ENCODE measurements at places on chromosomes 16 and 17.

- DNase-seq: no peak
Measured at GRCh38 chr17:29847527-29848400, 82.3 kb downstream of the SSH2 start.

GRCh38 chr16:25707982-25708583 lies 16.3 kb downstream of the HS3ST4 start:
- DNase-seq: peak; percentile 77

DNA sequence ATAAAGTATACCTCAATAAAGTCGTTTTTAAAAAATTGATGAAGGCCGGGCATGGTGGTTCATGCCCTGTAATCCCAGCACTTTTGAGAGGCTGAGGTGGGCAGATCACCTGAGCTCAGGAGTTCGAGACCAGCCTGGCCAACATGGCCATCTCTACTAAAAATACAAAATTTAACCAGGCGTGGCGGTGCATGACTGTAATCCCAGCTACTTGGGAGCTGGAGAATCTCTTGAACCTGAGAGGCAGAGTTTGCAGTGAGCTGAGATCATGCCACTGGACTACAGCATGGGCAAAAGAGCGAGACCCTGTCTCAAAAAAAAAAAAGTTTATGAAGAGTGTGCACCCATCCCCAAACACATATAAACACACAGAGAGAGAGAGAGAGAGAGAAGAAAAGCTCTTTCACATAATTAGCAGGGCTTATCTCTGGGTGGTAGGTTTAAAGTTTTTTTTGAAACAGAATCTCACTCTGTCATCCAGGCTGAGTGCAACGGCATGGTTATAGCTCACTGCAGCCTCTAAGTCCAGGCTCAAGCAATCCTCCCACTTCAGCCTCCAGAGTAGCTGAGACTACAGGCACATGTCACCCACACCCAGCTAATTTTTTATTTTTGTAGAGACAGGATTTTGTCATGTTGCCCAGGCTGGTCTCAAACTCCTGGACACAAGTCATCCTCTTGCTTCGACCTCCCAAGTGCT lies 3.0 kb downstream of the SREBF1 start:
- no peak for DNase-seq

GRCh38 chr16:2752850-2753732 lies 653 bp downstream of the SRRM2 start:
- DNase-seq: peak; percentile 90

DNA sequence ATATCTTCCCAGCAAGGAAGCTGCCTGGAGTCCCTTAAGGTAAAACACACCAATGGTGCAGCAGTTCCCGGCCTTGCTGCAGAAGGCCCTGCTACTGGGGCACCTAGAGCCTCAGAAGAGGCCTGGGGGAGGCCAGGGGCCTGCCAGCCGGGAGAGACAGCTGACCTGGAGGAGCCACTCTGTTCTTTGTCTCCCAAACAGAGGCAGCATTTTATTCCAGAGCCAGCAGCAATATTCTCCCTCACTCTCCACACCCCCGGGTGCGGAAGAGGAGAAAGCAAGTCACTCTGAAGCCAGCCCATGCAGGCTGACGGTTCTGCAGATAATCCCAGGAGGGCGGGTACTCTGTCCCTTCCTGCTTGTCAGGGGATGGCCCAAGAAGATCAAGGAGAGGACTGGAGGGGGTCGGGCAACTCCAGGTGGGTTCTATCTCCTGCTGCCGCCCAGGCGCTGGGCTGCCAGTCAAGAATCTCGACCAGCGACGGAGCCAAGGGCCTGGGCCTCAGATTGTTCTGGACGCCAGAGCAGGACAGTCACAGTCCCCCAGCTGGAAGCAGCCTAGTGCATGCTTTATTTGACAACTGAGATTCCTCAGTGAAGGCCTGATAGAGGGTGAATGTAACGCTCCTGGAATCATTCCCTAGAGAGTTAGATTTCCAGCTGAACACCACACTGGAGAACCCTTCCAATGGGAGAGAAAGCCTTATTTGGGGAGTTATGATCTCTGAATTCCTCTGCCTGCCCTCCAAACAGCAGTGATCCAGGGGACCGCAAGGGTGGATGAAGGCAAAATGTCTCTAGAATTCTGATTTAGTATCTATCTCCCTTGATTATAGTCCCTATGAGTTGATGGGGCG lies 1.1 kb upstream of the KIFC3 start:
- DNase-seq: peak; percentile 54

GRCh38 chr16:62363501-62363900 lies 327.3 kb upstream of the CDH8 start:
- peak; percentile 41 for DNase-seq

GRCh38 chr17:82808921-82809905 lies 30.6 kb downstream of the ZNF750 start:
- DNase-seq: no peak

DNA sequence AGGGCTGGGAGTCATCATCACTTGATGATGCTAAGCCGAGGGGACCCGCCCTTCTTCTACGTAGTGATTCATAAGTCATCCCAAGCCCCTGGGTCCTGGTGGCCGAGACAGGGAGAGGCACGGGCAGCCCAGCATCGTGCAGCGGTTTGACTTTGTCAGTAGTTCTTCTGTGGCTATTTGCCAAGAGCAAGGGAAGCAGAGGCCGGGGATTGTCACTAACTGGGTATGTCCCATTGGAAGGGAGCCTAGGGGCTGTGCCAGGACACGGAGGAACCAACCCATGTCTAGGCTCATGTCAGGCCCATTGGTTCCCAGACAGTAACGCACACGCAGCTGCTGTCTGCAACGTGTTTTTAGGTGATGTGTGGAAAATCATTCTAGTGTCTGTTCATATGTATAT lies 58.5 kb downstream of the ATP2C2 start:
- DNase-seq: no peak

DNA sequence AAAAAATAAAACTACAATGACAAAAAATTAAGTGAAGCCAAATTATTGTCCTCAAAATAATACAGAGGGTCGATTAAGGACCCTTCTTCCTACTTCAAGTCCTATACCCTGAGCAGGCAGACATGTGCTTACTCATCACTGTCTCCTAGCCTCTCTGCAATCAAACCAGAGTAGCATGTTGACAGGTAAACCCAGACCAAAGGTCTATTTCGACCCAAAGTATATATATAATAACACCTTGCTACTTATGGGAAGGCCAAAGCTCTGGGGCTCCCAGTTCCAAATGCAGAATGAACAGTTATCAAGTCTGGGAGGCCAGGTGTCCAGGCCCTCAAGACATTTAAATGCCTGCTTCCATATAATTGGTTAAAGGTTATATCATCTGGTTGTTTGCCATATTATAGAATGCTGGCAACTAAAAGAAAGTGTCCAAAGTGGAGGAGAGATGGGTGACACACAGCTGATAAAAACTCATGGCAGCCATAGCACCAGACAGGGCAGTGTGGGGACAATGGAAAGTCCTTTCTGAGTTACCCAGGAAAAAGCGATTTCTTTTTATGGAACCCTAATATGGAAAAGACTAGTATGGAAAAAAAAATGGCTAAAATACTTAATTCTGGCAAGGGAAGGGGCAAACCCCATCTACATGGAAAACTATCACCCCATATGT lies 53.6 kb downstream of the N4BP1 start:
- no peak for DNase-seq

GRCh38 chr16:71956486-71956885 lies 43.7 kb downstream of the PKD1L3 start:
- DNase-seq: no peak

GRCh38 chr16:50235581-50235980 lies 30.8 kb upstream of the ADCY7 start:
- no peak for DNase-seq

DNA sequence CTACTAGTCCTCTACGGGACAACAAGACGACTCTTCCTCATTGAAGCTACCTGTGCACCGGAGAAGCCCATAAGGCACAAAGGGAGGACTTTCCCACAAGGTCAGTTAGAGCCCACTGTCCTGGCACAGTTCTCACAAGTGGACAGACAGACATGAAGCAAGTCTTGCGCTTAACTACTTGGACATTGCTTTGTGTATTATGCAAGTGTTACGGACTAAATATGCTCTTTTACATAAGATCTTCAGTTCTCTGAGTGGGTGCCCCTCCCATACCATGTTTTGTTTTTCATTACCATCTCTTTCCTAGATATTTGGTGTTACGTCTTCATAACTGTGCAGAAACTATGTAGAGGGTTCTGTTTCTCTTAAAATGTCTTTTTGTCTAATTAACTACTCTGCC lies 18.1 kb downstream of the ANKRD40CL start:
- DNase-seq: no peak

DNA sequence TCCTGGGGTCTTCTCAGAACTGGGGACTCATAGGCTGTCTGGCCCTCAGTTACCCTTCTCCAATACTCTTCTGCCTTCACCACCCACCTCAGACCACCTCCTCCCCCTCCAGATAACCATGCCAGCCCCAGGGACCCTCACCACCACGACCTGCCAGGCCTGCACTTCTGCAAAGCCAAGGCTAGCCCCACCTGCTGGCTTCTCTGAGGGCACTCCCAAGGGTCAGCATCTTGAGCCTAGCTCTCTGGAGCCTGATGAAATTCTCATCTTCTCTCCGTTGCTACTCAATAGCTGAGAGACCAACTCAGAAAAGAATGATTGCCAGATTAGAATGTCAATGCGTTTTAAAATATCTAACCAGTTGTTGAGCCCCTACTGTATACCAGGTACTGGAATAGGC lies 56.1 kb upstream of the LYRM9 start:
- DNase-seq: no peak

DNA sequence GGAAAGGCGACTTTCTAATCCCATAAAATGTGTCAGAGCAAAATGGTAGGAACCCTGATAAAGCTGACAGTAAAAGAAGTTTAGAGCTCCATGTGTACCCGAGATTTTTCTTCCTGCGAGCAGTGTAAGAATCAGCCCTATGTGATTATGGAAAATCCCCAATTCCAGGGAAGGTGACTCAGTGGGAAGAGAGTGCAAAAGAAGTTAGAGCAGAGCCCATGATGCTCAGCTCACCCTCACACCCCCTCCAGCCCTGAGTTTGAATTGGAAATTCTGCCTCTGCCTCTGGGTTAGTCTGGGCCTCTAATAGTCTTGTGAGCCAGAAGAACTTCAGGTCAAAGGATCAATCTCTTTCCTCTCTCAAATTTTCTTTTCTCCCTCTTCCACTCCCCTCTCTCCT lies 12.5 kb downstream of the C17orf78 start:
- no peak for DNase-seq

DNA sequence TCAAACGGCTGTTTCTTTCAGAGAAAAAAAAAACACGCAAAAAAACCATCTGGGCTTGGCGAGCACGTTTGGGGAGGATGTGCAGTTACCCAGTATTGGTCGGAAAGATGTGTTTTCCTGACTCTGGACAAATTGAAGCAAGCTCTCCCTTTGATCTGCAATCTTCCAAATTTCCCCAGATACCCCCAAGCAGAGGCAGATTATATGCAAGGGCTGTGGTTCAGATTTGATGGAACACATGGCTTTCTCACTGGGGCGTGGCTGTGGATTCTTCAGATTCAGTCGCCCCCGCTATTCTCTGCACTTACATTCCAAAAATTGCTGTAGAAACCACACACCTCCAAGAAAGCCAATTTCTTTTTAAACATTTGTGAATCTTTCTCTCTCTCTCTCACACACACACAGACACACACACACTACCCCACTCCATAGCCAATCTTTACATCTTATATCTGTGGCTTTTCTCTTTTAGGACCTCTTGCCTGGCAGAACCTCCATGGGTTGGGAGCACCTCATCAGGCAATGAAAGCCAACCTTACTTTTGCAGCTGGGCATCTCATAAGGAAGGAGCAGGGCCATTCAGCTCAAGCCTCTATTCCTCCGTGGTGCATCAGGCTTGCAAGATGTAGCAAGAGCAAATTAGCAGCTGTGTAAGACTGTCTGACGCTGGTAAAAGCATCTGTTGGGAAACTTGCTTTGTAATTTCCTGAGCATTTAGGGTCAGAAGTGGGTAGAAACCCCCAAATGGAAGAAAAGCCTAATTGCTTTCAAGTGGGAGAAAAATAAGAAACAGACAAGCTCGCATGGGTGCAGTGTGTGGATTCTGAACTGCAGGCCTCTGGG lies 103.9 kb upstream of the FAM20A start:
- DNase-seq: no peak

DNA sequence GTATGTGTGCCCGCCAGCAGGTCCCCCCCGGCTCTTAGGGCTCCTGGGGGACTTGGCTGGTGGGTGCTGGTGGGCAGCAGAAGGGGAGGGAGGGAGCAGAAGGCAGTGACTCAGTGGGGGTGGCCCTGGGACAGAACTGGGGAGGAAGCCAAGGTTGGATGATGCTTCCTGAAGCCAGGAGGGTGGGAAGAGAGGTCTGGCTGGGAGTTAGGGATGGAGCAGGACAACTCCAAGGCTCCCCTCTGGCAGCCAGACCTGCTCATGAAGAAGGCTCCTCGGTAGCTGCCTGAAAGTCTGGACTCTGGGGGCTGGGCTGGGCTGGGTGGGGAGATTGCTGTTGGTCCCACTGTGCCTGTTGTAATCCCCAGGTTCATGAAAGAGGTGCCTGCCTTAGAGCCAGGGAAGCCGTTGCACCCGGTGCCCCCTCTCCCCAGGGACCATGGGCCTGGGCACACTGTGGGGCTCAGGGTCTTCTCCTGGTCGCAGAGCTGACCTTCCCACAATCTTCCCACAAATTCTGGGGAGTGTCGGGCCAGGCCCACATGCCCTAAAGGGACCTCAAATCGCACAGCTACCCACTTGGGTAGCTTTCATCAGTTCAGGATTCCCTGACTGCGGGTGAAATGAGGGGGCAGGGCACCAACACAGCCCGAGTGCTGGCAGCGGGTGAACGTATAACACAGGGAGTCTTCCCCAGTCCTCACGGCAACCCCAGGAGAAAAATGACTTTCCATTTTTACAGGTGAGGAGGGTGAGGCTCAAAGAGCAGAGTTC lies 1.1 kb upstream of the PLEKHG4 start:
- DNase-seq: no peak

- DNase-seq: peak; percentile 49
Measured at GRCh38 chr17:50426814-50427787, 1.1 kb downstream of the ACSF2 start.

- no peak for DNase-seq
Measured at GRCh38 chr17:39209317-39210092, 9.4 kb downstream of the RPL19 start.

DNA sequence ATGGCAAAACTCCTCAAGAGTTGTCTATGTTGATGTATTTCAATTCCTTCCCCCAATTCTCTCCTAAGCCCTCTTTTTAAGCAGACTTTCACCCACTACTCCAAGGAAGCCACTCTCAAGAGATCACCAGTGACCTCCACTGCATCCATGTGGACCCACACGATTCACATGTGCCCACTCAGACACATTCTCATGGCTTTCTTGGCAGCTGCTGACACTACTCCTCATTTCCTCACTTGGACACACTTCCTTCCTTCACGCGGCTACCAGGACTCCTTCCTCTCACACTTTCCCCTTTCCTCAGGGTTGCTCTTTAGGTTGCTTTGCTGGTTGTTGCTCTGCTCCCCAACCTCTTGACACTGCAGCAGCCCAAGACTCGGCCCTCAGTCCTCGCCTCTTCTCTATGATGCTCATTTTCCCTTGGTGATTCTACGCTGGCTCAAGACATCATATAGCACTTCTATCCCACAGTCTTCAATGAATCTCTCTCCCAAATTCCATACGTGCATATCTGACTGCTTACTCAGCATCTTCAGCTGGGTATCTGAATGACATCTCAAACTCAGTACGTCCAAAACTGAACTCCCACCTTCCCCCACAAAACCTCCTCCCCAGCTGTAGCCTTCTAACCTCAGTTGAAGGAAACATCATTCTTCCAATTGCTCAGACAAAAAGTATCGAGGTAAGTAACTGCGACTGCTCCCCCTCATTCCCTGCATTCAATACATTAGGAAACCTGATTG lies 28.2 kb downstream of the HELZ start:
- no peak for DNase-seq

GRCh38 chr17:81867991-81868673 lies 3.0 kb downstream of the ARHGDIA start:
- DNase-seq: peak; percentile 52

- DNase-seq: peak; percentile 97
Measured at GRCh38 chr16:78002915-78003538, 19.3 kb upstream of the CLEC3A start.

Measured in NCI-H82 (cell line).